ENCODE measurements at places on chromosomes 3 and 15. TPM values are rescaled to one million over a fixed set of nuclear protein-coding genes. Genes with fewer than 3 reads are reported as not detected.

Gene MAGI1
- total RNA-seq = 59.6 TPM

Gene PLCH1
- total RNA-seq = 4.2 TPM

- no peak for DNase-seq
These were observed 12.7 kb upstream of the PTPN9 start for GRCh38 chr15:75591655-75592364.

Gene HIGD2B
- not detected for total RNA-seq

- no peak for DNase-seq
These were observed 30.6 kb downstream of the ABCC5 start for GRCh38 chr3:183987000-183987600.

- no peak for DNase-seq
These were observed 132.6 kb upstream of the COL8A1 start for GRCh38 chr3:99505646-99506269.

Data from mucosa of descending colon (tissue), 3 donors.